Activated T-cell treated with anti-CD3 and anti-CD28 coated beads, Interleukin-2, amount 50 U/mL, for 48 hours (primary cell): ENCODE measurements at places on chromosomes 11 and 22.

GRCh38 chr11:1760351-1761109 is 3.2 kb downstream of the CTSD start:
- no peak for DNase-seq

GRCh38 chr11:17634776-17635550 is 84.4 kb upstream of the MYOD1 start:
- DNase-seq = no peak

- DNase-seq = no peak
These were observed 135.8 kb upstream of the SPON1 start for GRCh38 chr11:13826505-13827278.

DNA sequence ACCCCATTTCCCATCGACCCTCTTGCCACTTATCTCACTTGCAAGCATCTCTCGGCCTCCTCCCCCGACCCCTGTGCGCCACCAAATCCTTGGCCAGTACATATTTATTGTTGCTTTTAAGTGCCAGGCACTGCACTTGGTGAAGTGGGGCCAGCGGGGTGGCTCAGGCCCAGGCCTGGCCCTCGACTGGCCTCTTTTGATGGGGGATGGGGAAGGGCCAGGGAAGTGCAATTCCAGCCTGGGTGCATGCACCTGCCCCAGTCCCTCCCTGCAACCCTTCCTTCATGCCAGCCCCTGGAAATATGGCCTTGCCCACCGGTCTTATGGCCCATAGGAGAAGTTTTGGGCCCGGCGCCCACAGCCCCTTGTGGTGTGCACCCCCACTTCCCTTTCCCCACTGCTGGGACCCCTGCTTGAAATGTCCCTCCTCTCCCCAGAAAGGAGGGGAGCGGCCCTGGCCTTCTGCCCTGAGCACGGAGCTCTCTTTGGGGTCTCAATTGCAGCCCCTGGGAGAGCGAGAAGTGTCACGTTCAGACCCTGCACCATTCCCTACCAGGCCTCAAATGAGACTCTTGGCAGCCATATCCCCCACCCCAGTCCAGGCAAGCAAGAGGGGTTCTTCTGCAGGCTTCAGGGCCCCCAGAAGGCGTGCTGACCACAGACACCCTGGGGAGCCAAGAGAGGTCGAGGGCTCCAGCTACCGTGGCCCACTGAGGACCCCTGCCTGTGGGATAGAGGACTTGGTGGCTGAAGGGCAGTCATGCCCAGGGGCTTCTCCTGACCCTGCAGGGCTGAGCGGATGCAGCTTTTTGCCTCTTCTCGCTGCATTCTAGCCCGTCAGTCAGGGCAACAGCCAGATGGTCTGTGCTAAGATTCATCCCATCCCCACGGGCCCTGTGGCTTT is 961 bp downstream of the SUSD2 start:
- no peak for DNase-seq

- DNase-seq = no peak
These were observed 37.6 kb upstream of the MTNR1B start for GRCh38 chr11:92931746-92932422.
